ENCODE measurements at places on chromosomes 11 and 22.

DNA sequence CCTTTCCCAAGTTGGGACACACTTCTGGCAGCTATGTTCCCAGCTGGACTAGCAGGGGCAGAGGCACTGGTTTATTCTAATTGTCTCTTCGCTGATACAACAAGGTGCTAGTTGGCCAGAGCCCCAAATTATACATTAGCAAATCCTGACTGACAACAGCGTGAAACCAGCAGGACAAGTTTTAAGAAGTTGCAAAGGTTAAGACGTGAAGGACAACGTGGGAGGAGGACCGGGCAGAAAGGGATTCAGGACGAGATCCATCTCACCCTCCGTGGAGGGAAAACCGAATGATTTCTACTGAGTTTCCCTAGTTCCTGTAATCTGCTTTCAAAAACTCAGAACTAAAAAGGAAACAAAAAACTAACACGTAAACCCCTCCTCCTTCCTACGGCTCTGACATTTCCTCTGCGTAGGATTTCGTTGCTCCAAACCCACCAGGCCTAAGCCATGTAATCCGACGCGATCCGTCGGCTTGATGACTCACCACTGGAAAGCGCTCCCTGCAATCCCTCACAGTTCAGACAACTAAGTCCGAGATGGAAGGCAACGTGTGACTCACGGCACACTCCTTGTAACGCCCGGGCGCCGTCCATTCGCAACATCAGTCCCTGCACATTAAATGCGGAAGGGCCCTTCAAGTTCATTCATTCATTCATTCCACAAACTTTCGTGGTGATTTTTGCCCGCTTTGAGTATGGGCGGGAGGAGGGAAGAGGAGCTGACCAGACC is 703 bp downstream of the POGLUT3 start:
- peak; percentile 92 for DNase-seq

GRCh38 chr11:1153951-1154493 is 3.7 kb upstream of the MUC5AC start:
- no peak for DNase-seq

DNA sequence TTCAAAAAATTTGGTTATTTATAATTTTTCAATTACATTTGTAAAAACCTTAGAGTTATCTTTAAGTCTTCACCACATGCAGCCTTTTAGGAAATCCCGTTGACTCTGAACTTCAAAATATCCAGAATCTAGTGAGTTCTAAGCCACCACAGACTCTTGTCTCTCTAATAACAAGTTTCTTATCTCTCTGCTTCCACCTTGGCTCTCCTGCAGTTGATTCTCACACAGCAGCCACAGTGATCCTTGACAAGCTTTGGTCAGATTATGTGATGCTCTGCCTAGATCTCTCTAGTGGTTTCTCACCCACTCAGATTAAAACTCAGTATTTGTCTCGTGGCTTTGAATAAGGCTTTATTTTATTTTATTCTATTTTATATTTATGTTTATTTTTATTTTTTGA is 8.6 kb downstream of the HSD17B12 start:
- DNase-seq: no peak

GRCh38 chr11:112662554-112662953 is 298.7 kb upstream of the NCAM1 start:
- DNase-seq: no peak

DNA sequence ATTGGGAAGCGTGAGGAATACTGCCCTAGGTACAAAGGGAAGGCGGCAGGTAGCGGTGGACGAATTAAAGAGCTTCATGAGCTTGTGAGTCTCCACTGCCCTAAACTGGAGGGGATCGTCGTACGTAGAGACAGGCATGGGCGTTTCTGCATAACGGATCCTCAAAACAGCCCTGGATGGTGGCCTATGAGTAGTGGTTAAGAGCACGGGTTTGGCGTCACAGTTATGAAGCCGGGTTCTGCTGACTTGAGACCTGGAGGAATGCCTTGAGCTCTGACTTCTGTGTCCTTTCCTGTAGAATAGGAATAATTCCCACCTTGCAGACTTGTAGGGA is 335 bp downstream of the TMEM138 start:
- no peak for DNase-seq

GRCh38 chr22:50522806-50523438 is 2.5 kb downstream of the SCO2 start:
- no peak for DNase-seq

GRCh38 chr11:61108847-61109585 is 6.7 kb downstream of the CD5 start:
- no peak for DNase-seq

- DNase-seq: no peak
Observed at GRCh38 chr11:123212406-123212805, 17.4 kb upstream of the CLMP start.

DNA sequence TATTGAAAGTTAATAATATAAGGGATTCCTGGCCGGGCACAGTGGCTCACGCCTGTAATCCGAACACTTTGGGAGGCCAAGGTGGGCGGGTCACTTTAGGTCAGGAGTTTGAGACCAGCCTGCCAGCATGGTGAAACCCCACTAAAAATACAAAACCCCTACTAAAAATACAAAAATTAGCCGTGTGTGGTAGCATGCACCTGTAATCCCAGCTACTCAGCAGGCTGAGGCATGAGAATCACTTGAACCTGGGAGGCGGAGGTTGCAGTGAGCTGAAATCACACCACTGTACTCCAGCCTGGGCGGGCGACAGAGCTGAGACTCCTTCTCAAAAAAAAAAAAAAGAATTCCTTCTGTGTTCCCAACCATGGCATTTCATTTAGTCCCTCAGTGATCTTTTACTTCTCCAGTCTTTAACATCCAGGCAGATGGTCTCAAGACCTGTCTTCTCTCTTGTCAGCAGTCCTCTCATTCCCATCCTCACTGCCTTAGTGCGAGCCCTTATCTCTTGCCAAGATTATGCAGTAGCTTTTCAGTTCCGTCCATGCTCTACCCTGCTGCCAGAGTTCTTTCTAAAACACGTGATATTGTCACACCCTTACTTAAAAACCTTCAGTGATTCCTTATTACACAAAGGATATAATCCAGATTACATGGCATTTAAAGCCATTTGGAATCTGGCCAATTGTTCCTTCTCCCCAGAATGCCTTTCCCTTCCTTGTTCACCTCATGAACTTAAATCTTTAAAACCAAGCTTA is 17.9 kb downstream of the RTN3 start:
- DNase-seq: no peak

DNA sequence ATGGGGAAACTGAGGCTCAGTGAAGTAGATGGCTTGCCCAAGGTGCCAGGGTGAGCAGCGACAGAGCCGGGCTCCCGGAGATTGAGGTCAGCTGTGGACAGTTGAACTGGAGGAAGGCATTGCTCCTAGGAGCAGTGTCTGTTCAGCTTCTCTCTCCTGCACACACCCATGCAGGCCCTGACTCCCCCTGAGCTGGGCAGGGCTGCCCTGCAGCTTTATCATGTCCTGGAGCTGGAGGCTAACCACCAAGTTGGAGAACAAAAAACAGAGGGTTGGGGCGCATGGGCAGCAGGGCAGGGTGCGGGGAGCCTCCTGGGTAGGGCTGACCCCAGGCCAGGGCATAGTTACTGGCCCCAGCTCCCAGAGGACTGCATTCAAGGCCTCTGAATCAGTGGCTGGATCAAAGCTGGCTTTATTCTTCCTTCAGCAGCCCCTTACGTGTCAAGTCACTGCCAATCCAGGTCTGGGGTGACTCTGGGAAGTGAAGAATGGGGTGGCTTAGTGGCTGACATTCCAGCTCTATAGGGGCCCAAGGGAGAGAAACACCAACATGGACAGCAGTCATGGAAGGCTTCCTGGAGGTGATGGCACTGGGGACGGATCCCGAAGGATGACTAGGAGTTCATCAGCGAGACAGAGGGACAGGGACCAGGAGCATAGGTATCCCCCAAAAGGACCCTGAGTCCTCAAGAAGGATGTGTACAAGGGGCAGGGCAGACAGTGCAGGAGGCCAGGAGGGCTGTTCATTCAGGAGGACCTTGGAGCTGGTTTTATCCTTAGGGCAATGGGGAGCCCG is 83.8 kb downstream of the CACNA1I start:
- DNase-seq: no peak

DNA sequence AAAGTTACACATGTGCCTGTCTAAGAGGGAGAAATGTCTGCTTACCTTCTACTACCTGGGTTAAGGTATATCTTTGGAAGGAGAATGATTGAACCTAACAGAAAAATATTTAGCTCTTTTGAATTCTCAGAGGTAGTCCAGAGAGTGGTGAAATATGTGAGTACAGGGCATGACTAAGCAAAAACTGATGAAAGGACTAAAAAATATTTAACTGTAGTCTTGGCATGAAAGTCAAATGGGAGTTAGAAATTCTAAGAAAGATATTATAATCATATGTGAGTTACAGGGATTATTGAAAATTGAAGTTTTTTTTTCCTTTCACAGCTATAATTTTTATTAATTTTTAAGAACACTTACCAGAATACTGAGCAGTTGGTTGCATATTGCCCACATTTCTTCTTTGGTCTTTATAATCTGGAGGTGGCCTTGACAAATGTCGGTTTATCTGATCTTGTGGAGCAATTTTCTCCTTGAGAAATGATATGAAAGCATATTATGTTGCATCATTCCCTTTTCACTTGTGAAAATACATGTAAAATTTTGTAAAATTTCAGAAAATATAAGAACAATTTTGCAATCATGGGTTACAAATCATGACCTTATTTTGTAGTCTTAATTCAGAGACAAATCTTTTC is 61.4 kb upstream of the MTMR2 start:
- no peak for DNase-seq

All from left hindlimb (tissue), 1 donor.